ENCODE measurements at places on chromosomes 11 and 22.

GRCh38 chr11:34492806-34493414 lies 20.7 kb downstream of the ELF5 start:
- DNase-seq, result peak; percentile 43

DNA sequence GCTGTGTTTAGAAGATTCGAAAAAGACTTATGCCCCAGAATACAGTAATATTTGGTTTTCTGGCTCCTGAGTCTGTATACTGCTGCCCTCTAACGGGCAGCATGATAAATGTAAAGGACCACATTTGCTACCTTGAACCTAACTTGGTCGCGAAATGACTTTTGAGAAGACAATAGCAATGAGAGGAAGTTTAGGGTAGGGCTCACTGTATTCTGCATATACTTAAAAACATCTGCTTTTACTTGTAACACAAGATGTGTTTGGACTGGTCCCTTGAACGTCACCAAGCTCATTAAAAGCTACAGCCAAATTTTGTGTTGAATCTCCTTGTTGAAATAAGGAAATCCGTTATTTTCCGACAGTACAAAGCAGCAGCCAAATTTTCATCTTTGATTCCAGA lies 309.1 kb downstream of the SWAP70 start:
- DNase-seq, result no peak

DNA sequence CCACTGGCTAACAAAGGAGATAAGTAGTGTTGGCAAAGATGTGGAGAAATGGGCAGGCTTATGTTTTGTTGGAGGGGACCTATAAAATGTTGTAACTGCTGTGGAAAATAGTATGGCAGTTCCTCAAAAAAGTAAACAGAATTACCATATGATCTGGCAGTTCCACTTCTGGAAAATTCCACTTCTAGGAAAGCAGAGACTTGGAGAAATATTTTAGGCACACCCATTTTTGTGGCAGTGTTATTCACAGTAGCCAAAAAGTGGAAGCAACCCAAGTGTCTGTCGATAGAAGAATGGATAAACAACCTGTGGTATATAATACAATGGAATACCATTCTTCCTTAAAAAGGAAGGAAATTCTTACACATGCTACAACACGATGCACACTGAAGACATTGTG lies 57.0 kb upstream of the ADORA2A start:
- DNase-seq, result no peak

- peak; percentile 45 for DNase-seq
Observed at GRCh38 chr11:119120639-119121007, 757 bp upstream of the HINFP start.

Data from hippocampal formation (tissue), 2 donors.